Endothelial cell of umbilical vein (primary cell): ENCODE measurements at places on chromosomes 1 and 21. TPM values are rescaled to one million over a fixed set of nuclear protein-coding genes. Genes with fewer than 3 reads are reported as not detected.
A peak's percentile ranks its signal among the peaks of the same experiment; 100 is the strongest.

- no peak for DNase-seq
These were observed 168.5 kb downstream of the ACTL8 start for GRCh38 chr1:17923666-17924065.

Gene DDAH1
- 37.4 and 44.0 TPM in 2 replicates for polyA plus RNA-seq

Gene KMO
- not detected in 2 replicates for polyA plus RNA-seq

- DNase-seq, result peak; percentile 92
These were observed 118.3 kb downstream of the TM2D1 start for GRCh38 chr1:61606448-61607312.

DNA sequence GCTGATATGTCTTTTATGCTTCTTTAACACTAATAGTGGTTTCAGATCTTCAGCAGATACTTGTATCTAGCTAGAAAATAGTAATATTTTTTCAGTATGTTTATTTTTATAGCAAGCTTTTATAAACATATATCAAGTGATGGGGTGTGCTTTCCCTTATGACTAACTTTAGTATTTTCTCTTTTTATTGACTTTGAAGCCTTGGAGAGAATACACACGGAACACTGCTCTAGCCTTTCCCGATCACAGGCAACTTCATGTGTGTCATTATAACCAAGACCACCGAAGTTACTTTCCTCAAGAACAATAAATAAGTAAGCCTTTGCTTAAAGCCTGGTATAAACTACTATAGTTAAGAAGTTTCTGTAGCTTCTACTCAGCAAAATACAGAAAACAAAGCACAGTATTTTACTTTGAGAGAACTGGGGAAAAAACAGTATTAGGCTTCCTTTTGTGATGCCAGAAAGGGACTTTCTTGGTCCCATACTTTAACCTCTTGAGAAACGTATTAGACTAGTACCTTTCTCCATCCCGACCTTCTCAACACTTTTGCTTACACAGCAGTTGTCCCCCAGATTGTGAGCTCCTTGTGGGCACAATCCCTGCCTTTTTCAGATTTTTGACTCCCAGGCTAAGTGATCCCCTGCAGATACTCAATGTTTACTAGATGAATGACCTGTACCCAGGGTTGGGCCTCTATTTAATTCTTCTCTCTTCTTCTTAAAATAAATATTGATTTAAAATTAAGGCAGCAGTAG is 3.3 kb downstream of the ADSS2 start:
- peak; percentile 64 for DNase-seq

DNA sequence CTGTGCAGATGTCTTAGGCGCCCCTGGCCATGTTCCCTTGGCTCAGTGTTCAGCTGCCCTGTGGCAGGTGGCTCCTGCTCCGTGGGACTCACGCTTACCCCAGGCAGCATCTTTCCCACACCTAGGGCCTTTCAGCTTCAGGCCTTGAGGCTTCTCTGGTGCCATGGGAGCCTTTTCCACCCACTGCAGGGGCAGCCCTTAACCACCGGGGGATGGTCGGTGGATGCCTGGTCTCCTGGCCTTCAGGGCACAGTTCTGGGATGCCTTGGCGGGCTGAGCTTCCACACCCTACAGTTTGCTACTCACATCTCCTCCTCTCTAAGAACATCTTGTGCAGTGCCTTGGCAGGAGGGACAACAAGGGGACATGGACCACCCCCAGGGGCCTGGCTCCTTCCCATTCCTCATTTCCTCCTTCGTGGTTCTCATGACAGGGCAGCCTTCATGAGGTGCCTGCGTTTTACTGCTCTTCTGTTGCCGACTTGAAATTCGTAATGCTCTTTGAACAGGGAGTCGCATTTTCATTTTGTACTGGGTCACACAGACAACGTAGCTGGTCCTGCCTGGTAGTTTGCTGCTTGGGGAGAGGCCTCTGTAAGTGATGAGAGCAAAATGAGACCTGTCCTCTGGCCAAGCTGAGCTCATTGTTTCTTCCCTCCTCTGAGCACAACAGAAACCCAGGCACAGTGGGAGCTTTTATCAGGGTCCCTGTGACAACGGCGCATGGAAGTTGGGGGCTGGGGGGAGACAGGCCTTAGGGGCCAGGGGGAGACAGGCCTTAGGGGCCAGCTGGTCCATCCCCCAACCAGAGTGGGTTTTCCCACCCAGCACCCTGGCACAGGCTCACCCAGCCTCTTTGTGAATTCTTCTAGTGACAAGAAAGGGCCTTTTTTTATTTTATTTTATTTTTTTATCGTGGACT is 62.0 kb upstream of the NEK2 start:
- DNase-seq, result no peak

Gene KRTAP24-1
- not detected in 2 replicates for polyA plus RNA-seq

- no peak for DNase-seq
These were observed 21.1 kb downstream of the ESRRG start for GRCh38 chr1:216702170-216702569.

DNA sequence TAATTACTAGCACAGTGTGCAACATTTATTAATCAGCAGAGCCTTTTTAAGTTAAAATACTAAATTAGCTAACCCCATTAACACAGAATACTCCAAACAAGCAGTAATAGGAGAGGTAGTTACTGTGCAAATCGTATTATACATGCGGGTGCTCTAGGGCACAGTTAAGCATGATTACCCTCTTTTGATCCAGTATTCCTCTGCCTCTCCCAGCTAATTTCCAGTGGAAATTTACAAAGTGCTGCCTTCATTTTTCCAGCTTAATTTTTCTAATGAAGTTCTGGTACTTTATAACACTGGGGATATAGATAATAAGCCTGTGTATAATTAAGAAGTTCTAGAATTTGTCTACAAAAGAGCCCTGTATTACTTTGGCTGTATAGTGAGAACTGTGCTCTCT is 159.9 kb downstream of the SPATA17 start:
- DNase-seq, result no peak
